A673 (cell line): ENCODE measurements at places on chromosomes 2 and 18.
A peak's percentile ranks its signal among the peaks of the same experiment; 100 is the strongest.

DNA sequence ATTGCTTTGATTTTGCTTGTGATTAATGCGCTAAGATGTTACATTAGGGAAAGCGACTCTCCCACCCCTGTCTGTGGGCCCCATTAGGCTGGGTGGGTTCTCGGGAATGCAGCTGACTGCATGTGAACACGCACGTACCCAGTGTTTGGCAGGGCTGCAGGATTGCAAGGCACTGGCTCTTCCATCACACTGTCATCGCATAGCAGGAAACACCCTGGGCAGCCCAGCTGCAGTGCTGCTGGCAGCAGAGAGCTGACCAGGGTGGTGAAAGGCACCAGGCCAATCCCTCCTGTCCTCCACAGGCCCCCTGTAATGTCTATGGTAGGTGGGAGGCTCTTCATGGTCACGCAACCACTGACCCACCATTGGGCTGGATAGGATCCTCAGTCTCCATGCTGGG lies 34.4 kb upstream of the FZD7 start:
- no peak for DNase-seq

- DNase-seq: no peak
Observed at GRCh38 chr2:10344105-10345066, 41.7 kb downstream of the HPCAL1 start.

- peak; percentile 1 for DNase-seq
Observed at GRCh38 chr18:37471637-37472036, 94.0 kb downstream of the CELF4 start.

GRCh38 chr18:11183637-11184036 lies 34.3 kb upstream of the PIEZO2 start:
- no peak for DNase-seq

GRCh38 chr2:109614715-109615636 lies 812 bp downstream of the SOWAHC start:
- DNase-seq: no peak

DNA sequence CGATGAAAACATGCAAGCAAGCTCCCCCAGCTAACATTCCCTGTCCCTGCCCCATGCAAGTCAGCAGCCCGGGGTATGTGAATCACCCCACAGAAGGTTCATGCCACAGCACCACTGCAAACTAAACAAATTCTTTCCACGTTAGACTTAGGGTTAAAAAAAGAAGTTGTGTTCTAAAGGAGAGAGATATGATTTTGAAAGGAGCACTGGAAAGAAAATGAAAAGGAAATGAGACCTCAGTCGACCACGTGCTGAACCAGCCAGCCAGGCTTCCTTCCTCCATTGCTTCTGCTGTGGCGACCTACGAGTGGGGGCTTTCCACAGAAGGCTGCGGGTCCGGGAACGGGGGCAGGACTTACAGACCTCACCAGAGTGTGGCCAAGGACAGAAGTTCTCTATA lies 52.0 kb downstream of the ARL4C start:
- DNase-seq: no peak

DNA sequence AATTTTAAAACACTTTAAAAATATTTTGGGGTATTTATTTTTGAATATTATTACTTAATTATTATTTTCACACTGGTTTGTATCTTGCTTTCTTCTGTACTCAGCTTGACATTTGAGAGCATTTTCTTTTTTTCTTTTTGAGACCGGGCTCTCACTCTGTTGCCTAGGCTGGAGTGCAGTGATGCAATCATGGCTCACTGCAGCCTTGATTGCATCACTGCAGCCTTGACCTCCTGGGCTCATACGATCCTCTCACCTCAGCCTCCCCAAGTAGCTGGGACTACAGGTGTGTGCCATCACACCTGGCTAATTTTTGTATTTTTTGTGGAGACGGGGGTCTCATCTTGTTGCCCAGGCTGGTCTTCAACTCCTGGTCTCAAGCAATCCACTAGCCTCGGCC lies 79.9 kb upstream of the DLX2 start:
- no peak for DNase-seq

GRCh38 chr2:48674933-48675332 lies 57.3 kb downstream of the GTF2A1L start:
- DNase-seq: no peak

DNA sequence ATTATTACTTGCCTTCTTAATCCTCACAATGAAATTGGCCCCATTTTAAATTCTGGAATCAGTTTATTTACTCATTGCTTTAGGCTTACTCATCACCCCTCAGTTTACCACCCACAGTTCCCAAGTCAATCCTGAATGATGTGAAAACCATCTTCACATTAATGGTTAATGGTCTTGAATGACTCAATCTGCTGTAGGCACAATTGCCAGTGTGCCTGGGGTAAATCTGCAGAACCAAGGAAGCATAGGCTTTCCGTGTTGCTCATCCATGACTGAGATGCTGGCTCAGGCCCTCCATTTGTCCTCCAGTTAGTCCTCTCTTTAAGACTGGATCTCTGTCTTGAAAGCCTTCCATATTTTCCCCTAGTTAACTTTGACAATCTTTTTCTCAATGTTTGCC lies 164.5 kb downstream of the PMAIP1 start:
- DNase-seq: peak; percentile 17

- DNase-seq: no peak
Observed at GRCh38 chr2:238124488-238125126, 13.9 kb upstream of the KLHL30 start.

GRCh38 chr2:113324684-113325160 lies 46.0 kb upstream of the PAX8 start:
- peak; percentile 91 for DNase-seq

- DNase-seq: no peak
Observed at GRCh38 chr2:103132536-103133217, 370.8 kb downstream of the TMEM182 start.

- no peak for DNase-seq
Observed at GRCh38 chr2:239654266-239654665, 253.4 kb upstream of the HDAC4 start.

GRCh38 chr18:12079491-12080237 lies 14.0 kb upstream of the ANKRD62 start:
- DNase-seq: no peak

- DNase-seq: no peak
Observed at GRCh38 chr2:159850789-159851188, 52.8 kb upstream of the CD302 start.

DNA sequence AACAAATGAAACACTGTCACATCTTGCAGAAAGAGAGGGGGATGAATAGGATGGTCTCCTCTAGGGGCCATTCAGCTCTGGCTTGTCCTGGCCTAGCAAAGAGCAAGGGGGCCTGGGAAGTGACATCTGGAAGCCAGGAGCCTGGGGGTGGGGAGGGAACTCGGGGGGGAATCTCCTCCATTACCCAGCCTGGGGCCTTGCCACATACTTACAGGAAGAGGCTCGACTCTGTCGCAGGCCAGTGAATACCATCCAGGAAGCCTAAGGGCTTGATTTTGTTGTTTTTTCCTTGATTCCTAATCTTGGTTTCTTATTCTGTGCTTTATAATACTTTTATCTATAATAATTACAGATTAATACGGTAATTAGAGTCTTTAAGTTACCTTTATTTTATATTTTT lies 797.5 kb upstream of the ID2 start:
- no peak for DNase-seq

DNA sequence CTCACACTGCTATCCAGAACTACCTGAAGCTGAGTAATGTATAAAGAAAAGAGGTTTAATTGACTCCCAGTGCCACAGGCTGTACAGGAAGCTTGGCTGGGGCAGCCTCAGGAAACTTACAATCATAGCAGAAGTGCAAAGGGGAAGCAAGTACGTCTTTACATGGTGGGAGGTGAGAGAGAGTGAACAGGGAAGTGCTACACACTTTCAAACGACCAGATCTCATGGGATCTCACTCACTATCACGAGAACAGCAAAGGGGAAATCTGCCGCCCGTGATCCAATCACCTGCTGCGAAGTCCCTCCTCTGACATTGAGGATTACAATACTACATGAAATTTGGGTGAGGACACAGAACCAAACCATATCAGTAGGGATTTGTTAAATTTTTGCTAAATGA lies 150.4 kb upstream of the NXPH2 start:
- no peak for DNase-seq

GRCh38 chr18:59459369-59460071 lies 100.5 kb upstream of the LMAN1 start:
- DNase-seq: peak; percentile 47

GRCh38 chr2:191038241-191038725 lies 24.3 kb upstream of the STAT1 start:
- no peak for DNase-seq

GRCh38 chr18:9989481-9989880 lies 75.7 kb downstream of the VAPA start:
- DNase-seq: no peak

- DNase-seq: peak; percentile 11
Observed at GRCh38 chr2:56077359-56077915, 106.4 kb upstream of the CCDC85A start.

DNA sequence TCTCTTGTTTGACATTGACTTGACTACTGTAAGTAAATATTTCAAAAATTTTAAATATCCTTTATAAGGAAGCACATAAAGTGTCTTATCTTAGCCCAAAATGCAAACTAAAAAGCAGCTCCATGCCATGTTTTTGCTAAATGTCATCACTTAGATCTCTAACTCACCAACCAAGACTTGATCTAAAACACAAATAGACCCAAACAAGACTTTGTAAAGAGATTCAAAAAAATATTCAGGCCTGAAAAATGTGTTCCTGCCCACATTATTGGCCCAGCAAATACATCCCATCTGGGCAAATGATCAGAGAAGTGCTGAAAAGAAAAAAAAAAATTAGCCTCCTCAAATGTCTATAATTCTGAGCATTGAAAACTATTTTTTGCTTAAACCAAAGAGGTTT lies 187.6 kb downstream of the MREG start:
- no peak for DNase-seq

DNA sequence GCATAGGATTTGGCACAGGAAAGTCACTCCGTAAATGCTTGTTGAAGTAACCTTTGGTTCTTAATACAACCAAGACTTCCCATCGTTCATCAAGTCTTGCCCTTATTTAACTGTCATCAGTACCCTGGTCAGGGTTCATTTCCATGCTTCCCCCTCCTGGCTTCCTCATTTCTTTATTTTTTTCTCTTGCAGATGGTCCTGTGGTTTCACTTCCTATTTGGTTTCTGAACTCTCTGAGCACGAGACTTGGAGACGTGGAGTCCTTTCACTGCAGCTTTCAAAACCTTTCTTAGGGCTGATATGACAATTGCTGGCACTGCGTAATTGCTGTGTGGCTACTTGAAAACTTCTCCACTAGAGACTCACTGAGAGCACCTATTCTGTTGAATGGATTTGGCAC lies 59.9 kb upstream of the PID1 start:
- DNase-seq: no peak

- DNase-seq: peak; percentile 78
Observed at GRCh38 chr2:43224131-43224570, 2.3 kb downstream of the ZFP36L2 start.

DNA sequence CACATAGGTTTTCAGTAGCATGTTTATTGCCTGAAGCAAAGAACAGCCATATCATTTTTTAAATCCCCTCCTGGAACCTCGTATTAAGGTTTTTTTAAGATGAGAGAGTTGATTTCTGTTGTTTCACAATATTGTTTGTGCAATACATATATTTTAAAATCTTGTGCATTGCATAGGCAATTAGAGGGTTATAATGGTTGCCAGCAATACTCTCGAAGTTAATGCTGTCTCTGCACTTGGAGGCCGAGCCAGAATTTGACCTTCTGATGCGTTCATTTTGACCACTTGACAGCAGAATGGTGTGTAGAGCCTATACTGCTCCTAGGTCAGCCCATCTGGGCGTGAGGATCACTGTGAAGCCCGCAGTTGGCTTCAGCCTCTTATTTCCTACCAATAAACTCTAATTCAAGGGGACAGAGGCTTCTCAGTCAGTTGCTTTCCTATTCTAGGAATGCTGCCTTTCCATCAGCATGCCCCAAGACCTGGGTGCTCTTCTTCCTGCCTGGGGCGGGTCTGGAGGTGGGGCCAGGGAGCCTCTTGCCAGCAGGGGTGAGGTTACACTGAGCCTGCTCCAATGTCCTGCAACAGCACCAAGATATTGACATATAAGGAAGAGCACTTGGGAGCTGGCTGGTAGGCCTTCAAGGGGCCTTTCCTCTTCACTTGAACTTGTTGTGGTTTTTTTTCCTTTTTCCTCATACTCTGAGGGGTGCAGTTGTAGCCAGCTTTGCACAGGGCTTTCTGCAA lies 91.4 kb upstream of the BCL2L11 start:
- no peak for DNase-seq

DNA sequence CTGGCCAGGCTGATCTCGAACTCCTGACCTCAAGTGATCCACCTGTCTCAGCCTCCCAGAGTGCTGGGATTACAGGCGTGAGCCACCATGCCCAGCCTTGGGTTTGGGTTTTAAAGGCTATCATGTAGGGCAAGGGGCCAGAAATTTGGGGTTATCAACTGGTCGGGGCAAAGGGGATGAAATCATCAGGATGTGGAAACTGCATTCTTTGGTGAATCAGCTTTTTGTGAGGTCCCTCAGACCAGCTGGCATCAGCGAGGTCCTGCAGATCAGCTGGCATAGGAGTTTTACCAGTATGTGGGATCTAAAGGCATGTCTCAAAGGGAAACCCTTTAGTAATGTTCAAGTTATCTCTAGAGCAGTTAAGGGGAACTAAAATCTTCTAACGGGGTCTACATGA lies 6.4 kb upstream of the GEMIN6 start:
- DNase-seq: peak; percentile 10

DNA sequence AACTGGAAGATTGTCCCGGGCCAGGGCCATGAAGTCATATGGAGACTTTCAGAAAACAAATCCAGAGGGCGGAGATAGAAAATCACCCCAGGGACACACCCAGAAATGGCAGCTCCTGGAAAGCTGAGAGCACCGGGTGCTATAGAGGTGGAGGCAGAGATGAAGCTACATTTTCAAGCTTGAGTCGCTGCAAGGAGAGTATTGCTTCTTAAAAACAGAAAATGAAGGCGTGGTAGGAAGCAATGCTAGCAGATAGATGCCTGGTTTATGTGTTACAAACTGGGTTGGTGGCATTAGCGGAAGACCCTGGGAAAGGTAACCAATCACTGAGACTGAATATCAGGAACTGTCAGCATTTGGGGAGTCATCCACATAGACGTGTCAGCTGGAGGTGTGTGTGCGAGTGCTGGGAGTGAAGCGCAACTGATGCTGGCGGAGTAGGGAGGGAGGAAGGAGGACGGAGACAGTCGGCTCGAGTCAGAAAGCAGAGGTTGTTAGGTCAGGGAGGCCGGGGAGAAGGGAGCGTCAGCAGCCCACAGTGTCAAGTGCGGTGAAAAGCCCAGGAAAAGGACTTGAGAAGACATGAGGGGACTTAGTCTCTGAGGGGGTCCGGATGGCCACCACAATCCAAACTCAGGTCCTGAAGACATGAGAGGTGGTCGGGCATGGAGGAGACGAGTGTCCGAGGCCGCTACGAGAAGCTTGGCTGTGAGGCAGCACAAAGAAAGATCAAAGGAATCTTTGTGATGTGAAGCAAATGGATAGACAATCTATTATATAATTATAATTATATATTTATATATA lies 45.4 kb downstream of the C18orf63 start:
- DNase-seq: no peak

GRCh38 chr2:65939687-65940086 lies 495.2 kb upstream of the MEIS1 start:
- DNase-seq: no peak

GRCh38 chr2:27723372-27724144 lies 48.0 kb upstream of the MRPL33 start:
- DNase-seq: peak; percentile 76
